ENCODE measurements at places on chromosomes 5 and 9.

GRCh38 chr9:77949751-77950436, 81.7 kb downstream of the GNAQ start:
- no peak for DNase-seq

- DNase-seq, result no peak
Measured at GRCh38 chr5:127028822-127029457, 1.4 kb downstream of the MARCHF3 start.

- no peak for DNase-seq
Measured at GRCh38 chr5:156922207-156922792, 40.7 kb downstream of the TIMD4 start.

- no peak for DNase-seq
Measured at GRCh38 chr5:88670461-88670860, 212.5 kb downstream of the MEF2C start.

GRCh38 chr5:36590513-36591286, 15.7 kb upstream of the SLC1A3 start:
- DNase-seq, result no peak

GRCh38 chr5:39200081-39200480, 19.3 kb downstream of the FYB1 start:
- DNase-seq, result no peak

GRCh38 chr9:135737840-135738521, 36.0 kb downstream of the KCNT1 start:
- no peak for DNase-seq

- no peak for DNase-seq
Measured at GRCh38 chr5:116038817-116039216, 6.5 kb downstream of the ARL14EPL start.

DNA sequence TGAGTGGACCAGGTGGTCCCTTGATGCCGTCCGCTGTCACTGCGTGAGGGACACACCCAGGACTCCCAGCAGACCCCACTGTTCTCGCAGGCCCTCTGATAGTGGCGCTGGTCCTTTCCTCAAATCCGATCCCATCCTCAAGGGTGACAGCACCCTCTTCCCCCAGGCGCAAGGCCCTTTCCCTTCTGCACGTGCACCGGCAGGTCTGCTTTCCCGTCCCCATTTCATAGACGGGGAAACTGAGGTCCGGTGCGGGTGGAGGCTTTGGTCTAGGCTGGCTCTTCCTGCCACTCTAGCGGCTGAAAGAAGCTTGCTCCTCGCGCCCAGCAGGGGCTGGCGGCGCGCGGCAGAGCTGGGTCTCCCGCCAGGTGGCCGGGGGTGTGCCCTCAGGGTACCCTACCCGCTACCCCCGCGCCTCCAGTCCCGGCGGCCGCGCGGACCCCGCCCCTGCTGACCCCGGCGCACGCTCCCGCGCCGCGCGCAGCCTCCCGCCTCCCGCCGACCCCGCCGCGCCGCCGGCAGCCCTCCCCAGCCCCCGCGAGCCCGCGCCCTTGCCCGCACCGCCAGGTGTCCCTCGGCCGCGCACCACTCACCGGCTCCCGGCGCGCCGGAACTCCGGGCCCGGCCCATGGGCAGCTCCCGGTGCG, 453 bp downstream of the RASGEF1C start:
- peak; percentile 44 for DNase-seq

- no peak for DNase-seq
Measured at GRCh38 chr5:123549256-123549904, 37.4 kb downstream of the CSNK1G3 start.

GRCh38 chr5:180208038-180208434, 975 bp downstream of the RASGEF1C start:
- no peak for DNase-seq

GRCh38 chr9:131214286-131214856, 61.9 kb downstream of the FAM78A start:
- DNase-seq, result no peak

DNA sequence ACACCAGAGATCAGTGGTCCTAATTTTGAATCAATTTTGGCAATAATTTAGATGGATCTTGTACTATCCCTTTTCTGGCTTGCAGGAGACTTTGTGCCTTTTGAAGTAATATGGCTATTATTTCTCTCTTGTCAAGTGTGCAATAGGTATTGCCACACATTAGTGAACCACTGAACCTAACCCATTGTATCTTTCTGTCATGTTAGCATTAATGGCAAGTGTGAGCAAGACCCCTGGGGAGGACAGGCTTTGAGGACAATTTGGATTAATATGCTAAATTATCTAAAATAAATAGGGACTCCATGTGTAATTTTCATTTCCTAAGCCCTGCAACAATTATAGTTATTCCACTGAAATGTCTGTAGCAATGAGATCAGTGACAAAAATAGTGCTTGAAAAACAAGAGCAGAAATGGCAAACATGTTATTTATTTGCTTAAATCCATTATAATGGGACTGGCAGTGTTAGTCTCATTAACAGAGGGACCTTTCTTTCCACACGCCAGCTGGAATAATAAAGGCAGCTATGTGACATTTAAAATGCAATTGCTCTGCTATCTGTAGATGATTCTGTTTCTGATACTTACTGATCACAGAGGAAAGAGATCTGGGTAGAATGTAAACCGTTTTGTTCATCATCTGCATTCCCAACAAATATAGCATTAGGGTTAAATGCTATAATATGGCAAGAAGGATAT, 753.3 kb upstream of the ZNF608 start:
- DNase-seq, result no peak

Data from GM12891 (cell line).